Spinal cord (tissue), 10 donors: ENCODE measurements at places on chromosomes 1 and 21. TPM values are rescaled to one million over a fixed set of nuclear protein-coding genes. Genes with fewer than 3 reads are reported as not detected.

The GUCA2B gene
- not detected for total RNA-seq

DNA sequence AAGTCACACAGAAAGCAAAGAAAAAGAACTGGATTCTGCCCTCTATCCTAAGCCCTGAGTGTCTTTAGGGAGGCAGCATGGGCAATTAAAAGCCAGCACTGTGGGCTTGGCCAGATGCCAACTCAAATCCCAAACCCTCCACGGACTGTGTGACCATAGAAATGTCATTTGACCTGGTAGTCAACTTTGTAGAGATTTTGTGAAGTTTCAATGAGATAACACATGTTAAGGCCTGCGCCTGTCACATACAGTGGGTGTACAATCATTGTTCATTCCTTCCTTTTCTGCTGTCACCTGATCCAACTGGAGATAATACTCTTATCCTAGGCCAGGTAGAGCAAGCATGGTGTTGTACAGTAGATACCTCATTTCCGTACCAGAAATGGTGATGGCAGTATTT is 54.2 kb downstream of the TMEM53 start:
- H3K36me3 ChIP-seq, result peaks cover 11% of the 10 kb centered on the region
- no peak overlapping the region for H3K27ac ChIP-seq
- H3K27me3 ChIP-seq, result peaks cover 12% of the 10 kb centered on the region
- H3K4me3 ChIP-seq, result no peak overlapping the region
- no peak for DNase-seq

DNA sequence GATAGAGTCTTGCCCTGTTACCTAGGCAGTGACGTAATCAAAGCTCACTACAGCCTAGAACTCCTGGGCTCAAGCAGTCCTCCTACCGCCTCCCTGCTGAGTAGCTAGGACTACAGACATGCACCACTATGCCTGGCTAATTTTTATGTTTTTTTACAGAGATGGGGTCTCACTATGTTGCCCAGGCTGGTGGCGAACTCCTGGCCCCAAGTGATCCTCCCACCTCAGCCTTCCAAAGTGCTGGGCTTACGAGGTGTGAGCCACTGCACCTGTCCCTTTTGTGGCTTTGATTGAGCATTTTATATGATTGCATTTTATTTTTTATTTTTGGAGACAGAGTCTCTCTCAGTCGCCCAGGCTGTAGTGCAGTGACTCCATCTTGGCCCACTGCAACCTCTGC is 25.8 kb downstream of the SDCCAG8 start:
- H3K27ac ChIP-seq, result no peak overlapping the region
- no peaks in the 10 kb centered on the region for H3K27me3 ChIP-seq
- peaks cover 2% of the 10 kb centered on the region for H3K36me3 ChIP-seq
- no peak overlapping the region for H3K4me3 ChIP-seq

GRCh38 chr21:19937619-19938018 is 1060.6 kb upstream of the NCAM2 start:
- no peak for DNase-seq
- no peak overlapping the region for H3K4me3 ChIP-seq
- H3K4me1 ChIP-seq, result no peaks in the 10 kb centered on the region

DNA sequence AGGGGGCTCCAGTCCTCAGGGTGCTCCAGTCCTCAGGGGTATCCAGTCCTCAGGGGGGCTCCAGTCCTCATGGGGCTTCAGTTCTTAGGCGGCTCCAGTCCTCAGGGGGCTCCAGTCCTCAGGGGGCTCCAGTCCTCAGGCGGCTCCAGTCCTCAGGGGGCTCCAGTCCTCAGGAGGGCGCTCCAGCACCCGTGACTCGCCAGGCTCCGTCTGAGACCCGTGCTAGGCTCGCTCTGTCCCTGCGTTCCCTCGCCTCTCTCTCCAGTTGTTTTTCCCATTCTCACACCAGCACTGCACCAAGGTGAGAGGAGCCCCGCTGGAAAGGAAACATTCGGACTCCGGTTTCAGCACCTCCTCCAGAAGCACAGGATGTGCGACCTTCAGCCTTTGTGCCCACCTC is 9.4 kb upstream of the OR2M2 start:
- no peak overlapping the region for H3K4me3 ChIP-seq
- H3K4me1 ChIP-seq, result no peaks in the 10 kb centered on the region
- no peaks in the 10 kb centered on the region for H3K27me3 ChIP-seq
- H3K36me3 ChIP-seq, result no peaks in the 10 kb centered on the region
- DNase-seq, result no peak
- H3K27ac ChIP-seq, result no peak overlapping the region

DNA sequence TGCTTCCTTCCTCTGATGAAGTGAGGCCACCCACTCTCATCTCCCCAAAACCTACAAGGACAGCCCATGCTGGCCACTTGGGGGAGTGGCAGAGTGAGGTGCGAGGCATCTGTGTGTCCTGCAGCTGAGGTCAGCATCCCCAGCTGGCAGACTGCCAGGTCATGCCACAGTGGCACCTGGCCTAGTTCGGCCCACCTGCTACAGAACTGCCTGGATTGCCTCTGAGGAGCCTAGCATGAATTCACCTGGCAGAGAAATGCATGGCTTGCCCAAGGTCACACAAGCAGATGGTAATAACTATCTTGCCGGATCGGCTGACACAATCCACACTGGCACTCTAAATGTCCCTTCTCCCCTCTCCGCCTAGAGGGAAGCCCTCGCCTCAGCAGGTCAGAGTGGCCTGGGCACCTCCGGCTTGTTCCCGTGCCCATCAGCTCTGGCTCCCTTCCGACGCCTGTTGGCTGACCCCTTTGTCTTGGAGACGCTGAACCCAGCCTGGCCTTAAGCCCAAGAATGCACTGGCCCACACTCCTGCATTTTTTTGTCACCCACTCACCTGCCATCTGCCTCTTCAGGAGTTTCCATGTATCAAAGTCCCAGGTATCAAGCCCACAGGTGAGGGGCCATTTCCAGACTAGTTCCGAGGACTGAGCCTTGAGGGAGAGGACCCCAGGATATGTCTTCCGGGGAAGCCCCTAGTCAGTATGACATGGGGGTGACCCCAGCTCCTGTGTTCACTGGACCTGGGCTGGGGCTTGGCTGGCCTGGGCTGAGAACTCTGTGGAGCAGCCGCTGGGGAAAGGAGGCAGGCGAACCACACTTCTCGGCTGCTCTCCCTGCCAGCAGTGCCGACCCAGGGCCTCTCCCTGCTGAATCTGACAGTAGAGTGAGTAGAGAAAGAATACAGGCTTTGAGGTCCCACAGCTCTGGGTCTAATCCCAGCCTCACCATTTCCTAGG is 21.7 kb downstream of the ECE1 start:
- H3K36me3 ChIP-seq, result peaks cover 33% of the 10 kb centered on the region
- no peak overlapping the region for H3K27ac ChIP-seq
- no peak for DNase-seq
- peaks cover 17% of the 10 kb centered on the region for H3K4me1 ChIP-seq
- H3K27me3 ChIP-seq, result no peaks in the 10 kb centered on the region

DNA sequence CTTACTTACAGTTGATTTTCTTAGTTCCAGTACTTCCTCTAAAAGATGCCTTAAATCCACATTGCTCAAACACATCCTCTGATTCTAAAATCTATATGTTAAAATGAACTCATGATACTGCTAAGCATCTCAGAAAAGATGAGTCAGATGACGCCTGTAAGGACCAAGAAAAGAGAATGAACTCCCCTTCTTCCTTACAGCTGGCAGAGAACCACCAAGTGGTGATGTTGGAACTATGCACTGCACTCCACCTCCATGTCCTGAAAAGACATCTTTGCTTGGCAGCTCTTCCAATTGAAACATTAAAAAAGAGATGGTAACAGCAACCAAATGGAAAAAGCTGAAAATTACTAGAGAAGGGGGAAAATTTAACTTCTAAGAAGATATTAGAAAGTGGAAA is 648.8 kb downstream of the PTPRC start:
- DNase-seq, result no peak
- no peak overlapping the region for H3K4me3 ChIP-seq
- no peaks in the 10 kb centered on the region for H3K36me3 ChIP-seq
- H3K27ac ChIP-seq, result no peak overlapping the region

DNA sequence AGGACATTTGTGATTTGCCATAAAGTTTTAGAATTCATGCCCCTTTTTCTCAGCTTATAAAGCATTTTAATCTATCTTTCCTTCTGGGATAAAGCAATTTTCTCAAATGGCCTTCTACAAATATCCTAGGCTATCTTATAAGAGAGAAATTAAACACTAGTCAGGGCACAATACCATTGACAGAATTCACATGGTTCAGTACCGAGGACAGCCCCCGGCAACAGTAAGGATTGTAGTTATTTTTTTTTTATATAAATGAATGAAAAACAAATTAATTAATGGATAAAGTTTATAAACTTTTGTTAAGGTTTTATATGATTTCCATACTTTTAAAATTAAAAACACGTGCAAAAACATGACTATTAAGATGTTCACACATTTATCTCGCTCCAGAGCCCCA is 6.9 kb upstream of the KRTAP20-2 start:
- no peak overlapping the region for H3K4me3 ChIP-seq
- no peak overlapping the region for H3K27ac ChIP-seq
- DNase-seq, result no peak
- no peaks in the 10 kb centered on the region for H3K27me3 ChIP-seq
- no peaks in the 10 kb centered on the region for H3K4me1 ChIP-seq

The FCRL5 gene
- total RNA-seq, result 0.20 TPM

- H3K27ac ChIP-seq, result no peak overlapping the region
- no peaks in the 10 kb centered on the region for H3K4me1 ChIP-seq
- no peaks in the 10 kb centered on the region for H3K27me3 ChIP-seq
- H3K4me3 ChIP-seq, result no peak overlapping the region
- DNase-seq, result no peak
These were observed 471.1 kb upstream of the B3GALT2 start for GRCh38 chr1:193657552-193657951.

GRCh38 chr1:54835131-54835898 is 34.2 kb upstream of the TTC22 start:
- no peaks in the 10 kb centered on the region for H3K27me3 ChIP-seq
- H3K4me1 ChIP-seq, result no peaks in the 10 kb centered on the region
- no peak overlapping the region for H3K4me3 ChIP-seq
- DNase-seq, result no peak
- H3K36me3 ChIP-seq, result no peaks in the 10 kb centered on the region

DNA sequence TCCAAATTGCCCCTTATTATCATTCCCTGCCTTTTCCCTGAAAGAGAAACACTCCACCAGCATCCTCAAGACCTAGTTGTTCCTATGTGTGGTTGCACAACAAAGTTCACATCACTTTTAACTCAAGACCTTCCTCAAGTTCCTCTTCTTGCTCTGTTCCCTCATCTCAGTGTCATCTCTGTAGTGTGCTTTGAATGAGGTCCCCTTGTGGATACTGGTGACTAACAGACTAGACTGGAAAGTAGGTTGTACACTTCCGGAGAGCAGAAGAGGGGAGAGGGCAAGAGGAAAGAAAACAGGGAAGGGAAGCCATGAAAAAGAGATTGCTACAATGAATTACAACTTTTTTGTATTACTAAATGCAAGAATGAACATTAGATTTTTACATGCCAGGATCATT is 853.8 kb downstream of the USP25 start:
- H3K27me3 ChIP-seq, result no peaks in the 10 kb centered on the region
- DNase-seq, result no peak
- H3K4me1 ChIP-seq, result peaks cover 10% of the 10 kb centered on the region
- no peak overlapping the region for H3K27ac ChIP-seq

The DISP1 gene
- total RNA-seq, result 11.7 TPM

The DIPK1A gene
- 12.3 TPM for total RNA-seq

The KCNE1 gene
- total RNA-seq, result 2.2 TPM

DNA sequence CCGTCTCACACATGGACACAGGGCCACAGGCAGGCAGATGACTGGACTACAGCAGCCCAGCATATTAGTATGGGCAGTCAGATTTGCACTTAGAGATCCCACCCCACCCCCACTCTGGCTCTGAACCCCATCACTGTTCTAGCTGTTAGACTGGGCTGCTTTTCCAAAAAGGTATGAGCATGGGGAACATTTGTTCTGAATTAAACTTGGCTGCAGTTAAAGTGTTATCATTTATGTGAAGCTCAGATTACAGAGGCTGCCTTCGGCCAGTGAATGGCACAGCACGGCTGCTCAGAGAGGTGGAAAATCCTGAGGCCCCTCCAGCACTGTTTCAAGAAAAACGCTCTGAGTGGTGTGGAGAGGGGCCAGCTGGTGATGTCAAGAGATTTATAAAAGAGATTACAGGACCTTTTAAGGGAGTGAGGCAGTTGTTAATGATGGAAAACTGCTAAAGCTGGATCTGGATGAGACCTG is 6.9 kb upstream of the NOS1AP start:
- no peak overlapping the region for H3K27ac ChIP-seq
- H3K4me1 ChIP-seq, result peaks cover 5% of the 10 kb centered on the region
- no peaks in the 10 kb centered on the region for H3K27me3 ChIP-seq
- H3K4me3 ChIP-seq, result no peak overlapping the region
